ENCODE measurements at places on chromosomes 7 and 10.

DNA sequence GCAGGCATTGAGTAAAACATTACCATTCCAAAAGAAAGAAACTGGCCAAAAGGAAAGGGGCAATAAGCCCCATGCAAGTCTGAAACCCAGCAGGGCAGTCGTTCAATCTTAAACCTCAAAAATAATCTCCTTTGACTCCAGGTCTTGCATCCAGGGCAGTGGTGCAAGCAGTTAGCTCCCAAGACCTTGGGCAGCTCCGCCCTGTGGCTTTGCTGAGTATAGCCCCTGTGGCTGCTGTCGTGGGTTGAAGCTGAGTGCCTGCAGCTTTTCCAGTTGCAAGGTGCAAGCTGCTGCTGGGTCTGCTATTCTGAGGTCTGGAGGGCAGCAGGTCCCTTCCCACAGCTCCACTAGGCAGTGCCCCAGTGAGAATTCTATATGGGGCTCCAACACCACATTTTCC, 580.1 kb upstream of the AUTS2 start:
- peak; percentile 45 for DNase-seq

GRCh38 chr10:30990971-30991646, 40.6 kb downstream of the ZNF438 start:
- DNase-seq = peak; percentile 14

DNA sequence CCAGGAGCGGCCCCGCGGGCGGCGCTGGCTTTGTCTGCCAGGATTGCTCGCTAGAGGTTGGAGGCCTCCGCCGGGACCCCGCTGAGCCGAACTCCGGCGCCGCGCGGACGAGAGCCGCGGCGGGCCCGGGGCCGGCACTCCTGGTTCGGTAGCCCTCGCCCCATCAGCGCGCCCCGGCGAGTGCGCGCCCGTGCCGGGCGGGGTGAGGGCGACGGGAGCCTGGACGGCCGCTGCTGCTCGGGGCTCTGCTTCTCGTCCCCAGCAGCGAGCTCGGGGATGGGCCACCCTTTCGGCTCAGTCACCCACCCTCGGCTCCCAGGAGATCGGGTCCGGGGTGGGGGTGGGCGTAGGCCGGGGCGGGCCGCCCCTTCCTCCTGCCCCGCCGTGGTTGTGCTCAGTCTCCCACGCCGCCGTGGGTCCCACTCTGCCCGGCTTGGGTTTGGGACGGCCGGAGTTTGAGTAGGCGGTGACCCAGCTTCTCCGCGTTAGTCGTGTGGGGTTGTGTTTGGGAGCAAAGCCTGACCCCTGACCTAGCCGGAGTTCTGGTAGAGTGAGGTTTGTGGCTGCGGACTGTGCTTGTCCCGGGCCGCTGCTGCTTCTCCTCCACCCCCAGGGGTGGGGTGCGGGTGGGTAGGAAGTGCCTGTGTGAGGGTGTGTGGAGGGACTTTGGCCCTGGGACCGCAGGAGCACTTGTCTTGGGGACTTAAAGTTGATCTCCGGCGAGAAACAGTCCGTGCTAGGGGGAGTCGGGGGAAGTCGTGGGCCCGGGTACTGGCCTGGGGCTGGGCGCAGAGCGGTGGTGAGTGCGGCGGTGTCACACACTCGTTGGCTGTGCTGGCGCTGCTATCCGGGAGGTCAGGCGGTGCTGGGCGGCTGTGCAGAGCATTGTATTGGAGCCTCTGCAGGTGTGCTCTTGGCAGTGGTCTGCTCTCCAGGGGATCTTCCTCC, 677 bp downstream of the TSPAN14 start:
- peak; percentile 50 for DNase-seq

GRCh38 chr10:35340975-35341374, 4.7 kb downstream of the CCNY start:
- no peak for DNase-seq

DNA sequence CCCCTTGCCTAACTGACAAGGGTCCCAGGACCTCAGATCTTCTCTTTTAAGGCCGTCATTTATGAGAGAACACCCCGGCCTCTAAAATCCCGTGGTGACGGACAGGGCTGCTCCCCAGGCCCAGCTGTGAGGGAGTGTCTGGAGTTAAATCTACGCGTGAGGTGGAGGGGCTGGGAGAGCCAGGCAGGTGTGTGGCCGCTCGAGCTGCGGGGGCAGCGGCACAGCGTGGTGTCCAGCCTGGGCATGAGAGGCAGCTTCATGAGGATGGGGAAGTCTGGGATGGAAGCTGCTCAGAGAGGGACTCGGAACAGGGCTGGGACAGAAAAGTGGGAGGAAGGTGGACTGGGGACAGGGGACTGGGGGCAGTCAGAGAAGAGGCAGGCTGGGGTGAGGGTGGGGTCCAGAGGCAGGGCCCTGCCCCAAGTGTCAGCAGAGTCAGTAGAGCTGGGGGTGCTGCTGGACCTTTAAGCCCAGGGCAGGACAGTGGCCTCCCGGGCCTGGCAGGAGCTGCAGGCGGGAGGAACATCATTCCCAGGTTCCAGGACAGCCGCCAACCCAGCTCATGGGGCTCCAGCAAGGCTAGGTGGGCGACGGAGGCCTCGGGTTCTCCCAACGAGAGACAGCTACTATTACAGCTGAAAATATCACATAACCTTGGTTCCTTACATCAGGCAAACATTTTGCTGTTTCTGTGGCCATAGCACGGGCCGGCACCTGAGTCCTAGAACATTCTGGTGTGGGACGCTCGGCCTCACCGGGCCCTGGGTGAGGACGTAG, 55.2 kb downstream of the JAKMIP3 start:
- DNase-seq = no peak

- no peak for DNase-seq
Measured at GRCh38 chr7:133919810-133920209, 207.3 kb upstream of the LRGUK start.

GRCh38 chr10:5271526-5271925, 74.9 kb downstream of the AKR1C4 start:
- no peak for DNase-seq

GRCh38 chr7:120156476-120156875, 116.5 kb upstream of the KCND2 start:
- DNase-seq = no peak

GRCh38 chr7:101273206-101273605, 28.3 kb upstream of the FIS1 start:
- DNase-seq = no peak

- DNase-seq = no peak
Measured at GRCh38 chr10:4370376-4370775, 455.6 kb upstream of the AKR1E2 start.

DNA sequence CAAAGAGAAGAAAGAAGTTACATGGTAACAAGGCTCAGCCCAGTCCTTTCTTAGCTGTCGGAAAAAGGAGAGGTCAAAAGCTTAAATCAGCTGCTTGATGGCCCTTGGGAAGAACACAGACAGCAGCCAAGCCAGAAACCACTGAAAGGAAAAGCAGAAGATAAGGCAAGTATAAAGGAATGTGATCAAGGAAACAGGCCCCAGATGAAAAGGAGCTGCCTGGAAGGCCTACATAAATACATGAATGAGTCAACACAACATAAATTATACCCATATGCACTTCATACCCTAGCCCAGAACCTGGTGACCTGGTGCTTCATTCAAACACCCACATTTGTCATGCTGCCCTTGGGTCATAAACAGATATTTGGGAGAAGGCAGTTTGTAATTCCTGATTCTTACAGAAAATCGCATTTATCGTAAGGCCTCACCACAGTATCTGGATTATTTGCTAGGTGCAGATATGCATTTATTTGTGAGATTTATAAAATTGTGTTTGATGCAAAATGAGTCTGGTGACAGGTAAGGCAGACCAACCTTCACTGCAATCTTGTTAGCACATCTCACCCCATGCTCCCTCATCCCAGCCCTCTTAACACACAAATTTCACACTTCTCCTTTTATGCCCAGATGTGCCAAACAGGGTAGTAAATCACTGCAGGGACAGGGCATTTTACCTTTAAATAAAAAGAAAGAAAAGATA, 94.9 kb upstream of the KCNIP2 start:
- peak; percentile 89 for DNase-seq

DNA sequence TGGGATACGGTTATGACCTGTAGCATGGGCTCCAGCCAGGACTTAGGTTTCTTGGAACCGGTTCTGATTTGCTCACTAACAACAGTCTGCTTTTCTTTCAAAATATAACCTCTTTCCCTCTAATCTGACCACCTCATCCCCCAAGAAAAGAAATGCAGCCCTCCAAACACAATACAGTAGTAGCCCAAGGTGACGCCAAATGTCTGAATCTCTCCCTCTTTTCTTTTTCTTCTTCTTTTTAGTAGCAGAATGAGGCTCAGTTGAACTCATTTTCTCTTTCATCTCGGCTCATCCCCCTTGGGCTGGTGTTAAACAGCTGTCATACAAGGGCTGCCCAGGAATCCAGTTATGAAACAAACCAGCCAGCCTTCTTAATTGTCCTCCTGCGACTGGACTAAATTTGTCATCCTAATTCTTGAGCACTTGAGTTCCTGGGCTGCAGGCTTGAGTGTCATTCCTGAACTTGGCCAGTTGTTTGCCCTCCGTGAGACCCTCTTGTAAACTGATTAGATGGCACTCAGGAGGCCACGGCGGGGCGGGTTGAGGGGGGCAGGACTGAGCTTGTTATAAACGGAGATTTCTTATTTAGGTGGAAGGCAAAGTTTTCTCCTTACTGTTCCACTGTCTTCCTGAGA, 94.8 kb downstream of the SORCS3 start:
- DNase-seq = no peak

GRCh38 chr7:37320848-37321468, 127.7 kb downstream of the ELMO1 start:
- peak; percentile 78 for DNase-seq

GRCh38 chr7:32039000-32039756, 31.0 kb downstream of the PDE1C start:
- DNase-seq = no peak

- DNase-seq = no peak
Measured at GRCh38 chr10:20118119-20118518, 301.9 kb downstream of the PLXDC2 start.

- peak; percentile 3 for DNase-seq
Measured at GRCh38 chr10:23448802-23449570, 10.1 kb downstream of the OTUD1 start.

- no peak for DNase-seq
Measured at GRCh38 chr10:117014835-117015234, 9.8 kb upstream of the SHTN1 start.

DNA sequence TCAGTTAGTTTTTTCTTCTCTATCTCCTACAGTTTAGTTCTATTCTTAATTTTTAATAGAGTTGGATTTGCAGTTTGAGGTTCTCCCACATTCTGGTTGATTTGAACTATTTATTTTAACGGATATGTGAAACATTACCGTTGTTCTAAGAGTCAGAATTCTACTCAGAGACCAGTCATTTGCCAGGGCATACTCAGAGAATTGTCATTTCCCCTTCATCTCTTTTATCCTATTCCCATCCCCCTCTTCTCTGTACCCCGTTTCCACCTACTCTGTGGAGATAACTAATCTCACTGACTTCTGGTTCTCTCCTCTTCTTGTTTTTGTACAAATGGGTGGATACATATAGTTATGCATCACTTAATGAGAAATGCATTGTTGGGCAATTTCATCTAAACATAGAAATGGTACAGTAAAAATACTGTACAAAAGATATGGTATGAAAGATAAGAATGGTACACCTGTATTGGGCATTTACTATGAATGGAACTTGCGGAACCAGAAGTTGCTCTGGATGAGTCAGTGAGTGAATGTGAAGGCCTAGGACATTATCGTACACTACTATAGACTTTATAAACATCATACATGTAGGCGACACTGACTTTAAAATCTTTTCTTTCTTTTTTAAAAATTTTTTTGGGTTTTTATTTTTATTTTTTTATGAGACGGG, 53.1 kb downstream of the INPP5F start:
- DNase-seq = no peak

DNA sequence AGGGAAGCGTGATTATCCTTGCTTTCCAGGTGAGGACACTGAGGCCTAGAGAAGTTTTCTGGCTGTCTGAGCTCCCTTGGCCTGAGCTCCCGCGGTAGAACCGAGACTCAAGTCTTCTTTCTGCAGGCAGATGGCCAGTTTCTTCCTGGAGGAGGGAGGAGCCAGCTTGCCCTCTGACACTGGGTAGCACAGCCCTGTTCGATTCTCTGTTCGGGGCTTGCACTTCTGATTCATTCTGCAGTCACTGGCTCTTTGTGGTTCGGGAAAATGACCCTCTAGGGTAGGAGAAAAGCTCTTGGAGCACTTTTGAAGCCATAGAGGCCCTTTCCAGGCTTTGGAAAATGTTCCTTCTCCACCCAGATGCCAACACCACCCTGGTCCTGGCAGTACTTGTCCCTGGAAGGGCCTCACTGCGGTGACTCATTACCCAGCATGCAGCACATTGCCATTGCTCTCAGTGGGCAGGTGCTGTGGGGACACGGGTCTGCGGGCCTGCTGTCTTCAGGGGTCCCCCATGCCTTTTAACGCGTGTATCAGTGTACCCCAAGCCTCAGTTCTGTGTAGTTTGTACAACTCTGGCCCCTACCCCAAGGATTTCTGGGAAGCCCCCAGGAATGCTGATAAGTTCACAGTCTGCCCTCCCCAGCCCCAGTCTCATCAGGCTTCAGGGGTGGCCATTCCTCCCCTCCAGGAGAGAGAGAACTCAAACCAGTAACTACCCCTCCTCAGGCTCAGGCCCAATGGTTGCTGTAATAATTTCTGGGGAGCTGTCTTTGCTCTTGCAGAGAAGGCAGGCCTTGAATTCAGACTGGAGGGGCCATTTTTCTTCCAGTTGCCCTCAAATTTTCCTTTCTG, 11.9 kb downstream of the CHST3 start:
- DNase-seq = peak; percentile 93

DNA sequence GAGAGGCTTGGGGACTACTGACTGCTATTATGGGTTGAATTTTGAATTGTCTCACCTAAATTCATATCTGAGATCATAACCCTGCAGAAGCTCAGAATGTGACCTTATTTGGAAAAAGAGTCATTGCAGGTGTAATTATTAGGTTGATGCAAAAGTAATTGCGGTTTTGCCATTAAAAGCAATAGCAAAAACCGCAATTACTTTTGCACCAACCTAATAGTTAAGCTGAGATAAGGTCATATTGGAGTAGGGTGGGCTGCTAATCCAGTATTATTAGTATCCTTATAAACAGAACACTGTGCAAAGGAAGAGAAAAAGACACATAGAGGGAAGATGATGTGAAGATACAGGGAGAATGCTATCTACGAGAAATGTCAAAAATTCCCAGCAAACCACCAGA, 82.3 kb downstream of the AOAH start:
- no peak for DNase-seq

DNA sequence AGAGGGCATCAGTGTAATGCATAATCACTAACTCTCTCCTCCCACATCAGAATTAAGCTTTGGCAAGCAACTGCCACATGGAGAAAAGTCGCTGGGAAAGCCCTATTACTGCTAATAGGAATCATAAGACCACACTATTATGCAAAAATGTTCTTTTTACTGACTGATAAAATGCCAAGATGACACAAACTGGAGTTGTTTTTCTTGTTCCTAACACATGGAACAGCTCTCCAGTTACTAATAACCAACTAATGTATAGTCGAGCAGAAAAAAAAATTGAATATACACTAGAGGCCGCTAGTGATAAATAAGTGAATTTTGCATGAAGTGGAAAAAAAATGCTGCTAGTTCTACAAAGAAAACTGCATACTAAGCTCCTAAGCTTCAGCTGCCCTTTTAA, 165.6 kb downstream of the TPK1 start:
- no peak for DNase-seq

All from M059J (cell line).